Adipocyte (in vitro differentiated cells): ENCODE measurements at places on chromosomes 3 and 15.

- DNase-seq, result peak; percentile 60
Observed at GRCh38 chr15:99438691-99439523, 126.9 kb upstream of the MEF2A start.

- DNase-seq, result no peak
Observed at GRCh38 chr3:13417166-13417947, 2.8 kb downstream of the NUP210 start.

GRCh38 chr3:186815435-186815834, 9.2 kb upstream of the RFC4 start:
- DNase-seq, result peak; percentile 30

- DNase-seq, result no peak
Observed at GRCh38 chr3:130811557-130811956, 64.9 kb upstream of the PIK3R4 start.

DNA sequence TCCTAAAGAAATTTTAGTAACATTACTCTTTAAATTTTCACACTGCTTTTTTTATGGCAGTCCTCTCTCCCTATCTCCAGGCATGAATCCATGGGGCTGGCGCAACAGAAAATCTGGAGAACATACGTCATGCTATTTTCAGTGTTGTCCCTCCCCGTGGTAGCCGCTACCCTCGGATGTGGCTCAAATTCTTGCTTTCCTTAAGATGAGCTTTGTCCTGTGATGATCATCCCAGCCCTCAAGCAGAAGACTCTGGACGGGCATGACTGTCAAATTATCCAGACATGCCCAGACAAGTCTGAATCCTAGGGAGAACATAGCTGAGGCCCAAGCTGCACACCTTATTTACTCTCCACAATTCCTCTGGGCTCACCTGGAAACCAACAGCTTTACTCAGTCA, 49.1 kb downstream of the FMN1 start:
- no peak for DNase-seq

DNA sequence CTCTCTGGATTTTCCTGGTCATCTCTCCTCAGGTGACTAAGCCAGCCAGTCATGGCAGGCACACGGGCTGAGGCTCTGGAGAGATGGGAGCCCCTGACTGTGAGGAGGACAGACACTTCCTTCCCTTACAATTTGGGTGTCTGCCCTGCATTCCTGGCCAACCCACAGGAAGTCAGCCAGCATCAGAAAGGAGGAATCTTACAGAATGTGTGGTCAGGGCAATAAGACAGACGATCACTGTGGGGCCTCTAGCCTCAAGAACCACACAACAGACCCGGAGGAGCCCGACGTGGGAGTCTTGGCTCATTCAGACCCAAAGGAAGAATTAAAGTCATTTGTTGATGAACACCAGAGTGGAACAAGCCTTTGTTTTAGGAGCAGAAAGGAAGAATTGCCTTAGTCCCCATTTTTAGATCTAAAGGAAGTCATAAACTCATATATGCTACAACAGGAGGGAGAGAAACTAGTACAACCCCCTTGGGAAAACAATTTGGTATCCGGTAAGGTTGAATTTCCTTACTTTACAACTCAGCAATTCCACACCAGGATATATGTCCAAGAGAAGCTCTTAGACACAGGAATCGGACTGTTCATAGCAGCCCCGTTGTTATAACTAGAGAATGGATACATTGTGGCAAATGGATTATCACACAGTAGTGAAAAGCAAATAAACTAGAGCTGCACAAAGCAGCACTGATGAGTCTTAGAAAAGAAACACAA, 62.2 kb downstream of the ABTB1 start:
- DNase-seq, result peak; percentile 80

DNA sequence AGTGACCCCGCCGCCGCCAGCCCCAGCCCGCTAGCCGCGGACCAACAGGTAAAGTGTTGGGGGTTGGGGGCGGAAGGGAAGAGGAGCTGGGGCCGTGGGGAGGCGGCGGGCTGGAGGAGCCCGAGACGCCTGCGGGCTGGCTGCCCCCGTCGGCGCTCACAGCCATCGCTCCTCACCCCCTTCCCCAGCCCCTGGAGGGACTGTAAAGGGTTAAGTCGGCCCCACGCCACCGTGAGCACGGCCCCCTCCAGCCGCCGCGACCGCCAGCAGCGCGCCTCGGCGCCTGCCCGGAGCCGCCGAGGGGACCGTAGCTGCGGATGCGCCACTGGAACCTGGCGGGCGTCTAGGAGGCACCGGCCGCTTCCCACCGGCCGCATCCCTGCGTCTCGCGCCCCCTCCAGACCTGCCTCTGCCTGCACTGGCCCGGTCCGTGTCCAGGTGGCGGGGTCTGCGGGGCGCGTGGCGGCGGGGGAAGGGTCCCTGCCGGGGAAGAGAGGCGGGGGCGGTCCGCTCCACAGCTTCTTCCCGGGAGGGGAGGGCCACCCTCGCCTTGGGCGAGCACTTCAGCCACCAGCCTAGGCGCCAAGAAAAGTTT, 522 bp downstream of the MED12L start:
- DNase-seq, result peak; percentile 46

DNA sequence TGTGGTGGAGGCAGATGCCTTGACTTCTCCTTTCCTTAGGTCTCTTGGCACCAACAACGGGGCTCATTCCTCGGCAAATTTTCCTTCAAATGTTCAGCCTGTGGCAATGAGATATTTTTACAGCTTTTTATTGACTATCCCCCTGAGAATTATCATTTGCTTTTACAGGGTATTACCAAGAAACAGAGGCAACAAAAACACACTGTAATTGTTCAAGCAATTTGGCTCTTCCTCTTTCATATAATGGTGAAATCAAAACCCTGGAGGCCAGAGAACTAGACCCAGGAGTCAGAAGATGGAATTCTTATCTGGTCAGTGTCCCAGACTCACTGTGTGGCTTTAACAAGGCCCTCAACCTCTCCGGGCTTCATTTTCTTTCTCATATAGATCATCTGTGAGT, 40.1 kb downstream of the TRIM42 start:
- DNase-seq, result no peak

DNA sequence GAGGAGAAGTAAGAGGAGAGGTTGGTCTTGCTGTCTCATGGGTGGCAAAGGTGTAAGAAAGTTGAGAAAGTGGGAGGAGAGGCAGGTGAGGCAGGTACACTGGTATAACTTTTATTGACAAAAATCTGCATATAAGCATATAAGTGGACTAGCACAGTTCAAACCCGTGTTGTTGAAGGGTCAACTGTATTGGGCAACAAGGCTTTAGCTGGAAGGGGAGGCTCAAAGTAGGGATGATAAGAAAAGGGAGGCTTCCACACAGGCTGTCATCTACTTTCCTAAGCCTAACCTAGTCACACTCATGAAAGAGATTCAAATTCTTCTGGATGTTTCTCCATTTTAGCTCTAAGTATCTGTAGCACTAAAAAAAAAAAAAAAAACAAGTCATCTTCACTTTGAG, 188.1 kb upstream of the SEMA6D start:
- no peak for DNase-seq

GRCh38 chr15:81751816-81752545, 293.8 kb downstream of the MEX3B start:
- DNase-seq, result no peak

DNA sequence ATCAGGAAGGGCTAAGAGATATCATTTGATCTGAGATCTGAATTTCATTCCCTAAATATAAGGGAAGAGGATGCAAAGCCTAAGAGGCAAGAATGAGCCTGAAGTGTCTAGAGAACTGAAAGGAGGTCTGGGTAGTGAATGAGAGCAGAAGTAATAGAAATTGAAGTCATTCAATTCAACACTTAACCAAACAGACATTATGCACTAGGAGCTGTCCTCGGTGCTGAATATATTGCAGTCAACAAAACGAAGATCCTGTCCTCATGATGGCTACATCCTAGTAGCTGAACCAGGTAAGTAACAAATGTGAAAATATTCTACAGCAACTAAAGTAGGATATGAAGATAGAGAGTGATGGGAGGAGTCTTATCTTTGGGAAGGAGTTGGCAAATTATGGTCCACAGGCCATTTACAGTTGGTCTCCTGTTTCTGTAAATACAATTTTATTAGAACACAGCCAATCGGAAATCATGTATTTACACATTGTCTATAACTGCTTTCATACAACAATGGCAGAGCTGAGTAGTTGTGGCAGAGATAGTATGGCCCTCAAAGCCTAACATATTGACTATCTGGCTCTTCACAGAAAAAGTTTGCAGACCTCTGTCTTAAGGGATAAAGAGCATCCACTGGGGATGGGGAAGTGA, 192.9 kb upstream of the CADPS start:
- peak; percentile 65 for DNase-seq

DNA sequence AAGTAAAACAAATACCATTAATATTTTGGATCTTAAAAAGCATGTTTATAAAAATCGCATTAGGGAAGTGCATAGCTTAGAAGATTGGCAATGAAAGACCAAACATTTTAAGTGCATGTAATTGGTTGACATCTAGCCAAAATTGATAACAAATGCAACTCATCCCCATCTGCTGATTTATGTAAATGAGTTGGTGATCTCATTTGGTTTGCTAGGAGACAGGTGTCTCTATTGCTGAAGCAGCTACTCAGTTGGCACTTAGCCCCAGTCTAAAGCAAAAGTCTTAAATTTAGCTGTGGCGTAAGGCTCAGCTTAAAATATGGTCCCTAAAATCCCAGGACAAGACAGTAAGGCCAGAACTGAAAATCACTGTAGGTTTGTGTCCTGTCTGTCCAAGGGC, 113.5 kb upstream of the CHL1 start:
- DNase-seq, result no peak

GRCh38 chr15:68806220-68807060, 14.3 kb downstream of the ANP32A start:
- DNase-seq, result no peak

DNA sequence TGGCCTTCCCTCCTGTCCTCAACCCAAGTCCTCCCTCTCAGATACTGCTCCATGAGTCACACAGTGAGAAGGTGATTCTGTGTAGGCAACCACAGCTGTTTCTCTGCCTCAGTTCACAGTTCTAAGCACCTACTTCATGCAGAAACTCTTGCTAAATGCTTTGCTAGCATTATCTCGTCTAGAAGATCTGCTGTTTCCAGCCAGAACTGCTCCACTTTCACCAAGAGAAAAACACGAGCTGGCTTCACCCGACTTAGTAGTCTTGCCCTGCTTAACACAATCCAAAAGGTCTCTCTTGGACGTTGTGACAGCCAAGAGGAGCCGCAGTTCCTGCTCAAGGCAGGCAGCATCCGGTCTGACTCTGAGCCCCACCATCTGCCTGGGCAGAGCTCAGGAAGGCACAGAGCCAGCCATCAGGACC, 272.1 kb downstream of the UACA start:
- DNase-seq, result peak; percentile 17

GRCh38 chr3:73364517-73364916, 260.2 kb downstream of the PDZRN3 start:
- DNase-seq, result no peak

- DNase-seq, result no peak
Observed at GRCh38 chr15:87620393-87620792, 636.1 kb downstream of the NTRK3 start.

DNA sequence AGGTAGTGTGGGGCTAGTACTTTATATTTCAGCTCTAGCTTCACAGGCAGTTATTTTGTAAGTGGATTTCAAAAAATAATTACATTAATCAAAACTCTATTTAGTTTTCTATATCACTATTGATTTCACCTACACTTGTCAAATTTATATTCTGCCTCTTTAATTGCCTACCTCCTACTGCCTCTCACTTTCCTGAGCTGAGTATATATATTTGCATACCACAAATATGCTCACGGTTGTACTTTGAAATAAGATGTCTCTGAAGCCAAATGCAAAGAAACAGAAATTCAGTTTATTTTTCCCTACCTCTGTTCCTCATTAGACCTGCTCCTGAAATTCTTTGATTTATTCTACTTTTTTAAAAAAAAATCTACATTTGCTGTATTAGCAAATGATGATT, 309.3 kb upstream of the TGFBR2 start:
- no peak for DNase-seq

DNA sequence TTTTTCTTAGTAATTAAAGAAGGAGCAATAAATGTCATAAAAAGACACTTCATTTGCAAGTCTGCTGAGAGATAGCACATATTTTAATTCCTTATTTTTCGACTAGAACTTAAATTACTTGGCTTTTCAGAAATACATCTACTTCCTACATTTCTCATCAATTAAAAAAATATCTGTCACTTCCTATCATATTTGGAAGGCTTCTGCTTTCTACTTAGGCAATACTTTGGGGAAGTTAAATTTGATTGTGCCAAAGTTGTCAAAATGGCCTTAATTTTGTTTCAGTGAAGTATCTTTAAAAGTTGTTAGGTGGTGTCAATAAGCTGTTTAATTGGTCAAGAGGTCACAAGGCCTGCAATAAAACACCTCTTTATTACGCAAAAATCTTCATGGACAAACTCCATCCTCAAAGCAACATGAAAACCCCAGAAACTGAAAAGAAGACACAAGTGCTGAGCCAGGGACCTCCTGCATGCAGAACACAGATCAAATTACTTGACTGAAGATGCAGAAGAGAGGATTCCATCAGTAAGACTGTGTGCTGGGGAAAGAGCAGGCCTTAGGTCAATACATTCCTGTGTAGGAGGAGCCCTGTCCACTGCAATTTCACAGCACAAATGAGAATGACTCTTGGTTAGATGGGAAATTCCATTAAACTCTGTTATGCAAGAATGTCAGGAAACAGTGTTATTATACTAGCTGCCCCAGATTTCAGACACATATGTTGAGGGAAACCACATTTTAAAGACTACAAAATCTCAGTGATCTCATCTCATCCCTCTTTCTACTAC, 48.0 kb upstream of the FSTL1 start:
- DNase-seq, result peak; percentile 95
